ENCODE measurements at places on chromosomes 5 and 9.

- no peak for DNase-seq
These were observed 36.3 kb downstream of the CXXC5 start for GRCh38 chr5:139684350-139684880.

- DNase-seq, result no peak
These were observed 115.9 kb upstream of the FOXD4L5 start for GRCh38 chr9:65400886-65401285.

GRCh38 chr5:142819825-142820224 is 49.6 kb downstream of the ARHGAP26 start:
- DNase-seq, result no peak

GRCh38 chr9:110921705-110922104 is 116.6 kb downstream of the LPAR1 start:
- DNase-seq, result no peak

GRCh38 chr9:69444021-69444420 is 119.0 kb downstream of the ENTREP1 start:
- DNase-seq, result no peak

DNA sequence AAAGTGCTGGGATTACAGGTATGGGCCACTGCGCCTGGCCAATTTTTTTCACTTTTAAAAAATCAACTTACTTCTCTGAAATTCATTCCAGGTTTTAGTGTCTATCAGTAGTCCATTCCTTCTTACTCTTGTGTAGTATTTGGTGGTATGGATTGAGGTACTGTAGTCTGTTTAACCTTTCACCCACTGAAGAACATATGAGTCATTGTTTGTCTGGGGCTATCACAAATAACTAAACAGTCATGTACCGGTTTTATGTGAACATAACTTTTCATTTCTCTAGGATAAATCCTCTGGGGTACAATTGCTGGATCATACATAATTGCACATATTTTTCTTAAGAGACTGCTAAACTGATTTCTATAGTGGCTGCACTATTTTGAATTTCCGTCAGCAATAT is 1188.0 kb upstream of the CDH9 start:
- no peak for DNase-seq

- DNase-seq, result no peak
These were observed 48.8 kb upstream of the GALNT10 start for GRCh38 chr5:154141745-154142221.

DNA sequence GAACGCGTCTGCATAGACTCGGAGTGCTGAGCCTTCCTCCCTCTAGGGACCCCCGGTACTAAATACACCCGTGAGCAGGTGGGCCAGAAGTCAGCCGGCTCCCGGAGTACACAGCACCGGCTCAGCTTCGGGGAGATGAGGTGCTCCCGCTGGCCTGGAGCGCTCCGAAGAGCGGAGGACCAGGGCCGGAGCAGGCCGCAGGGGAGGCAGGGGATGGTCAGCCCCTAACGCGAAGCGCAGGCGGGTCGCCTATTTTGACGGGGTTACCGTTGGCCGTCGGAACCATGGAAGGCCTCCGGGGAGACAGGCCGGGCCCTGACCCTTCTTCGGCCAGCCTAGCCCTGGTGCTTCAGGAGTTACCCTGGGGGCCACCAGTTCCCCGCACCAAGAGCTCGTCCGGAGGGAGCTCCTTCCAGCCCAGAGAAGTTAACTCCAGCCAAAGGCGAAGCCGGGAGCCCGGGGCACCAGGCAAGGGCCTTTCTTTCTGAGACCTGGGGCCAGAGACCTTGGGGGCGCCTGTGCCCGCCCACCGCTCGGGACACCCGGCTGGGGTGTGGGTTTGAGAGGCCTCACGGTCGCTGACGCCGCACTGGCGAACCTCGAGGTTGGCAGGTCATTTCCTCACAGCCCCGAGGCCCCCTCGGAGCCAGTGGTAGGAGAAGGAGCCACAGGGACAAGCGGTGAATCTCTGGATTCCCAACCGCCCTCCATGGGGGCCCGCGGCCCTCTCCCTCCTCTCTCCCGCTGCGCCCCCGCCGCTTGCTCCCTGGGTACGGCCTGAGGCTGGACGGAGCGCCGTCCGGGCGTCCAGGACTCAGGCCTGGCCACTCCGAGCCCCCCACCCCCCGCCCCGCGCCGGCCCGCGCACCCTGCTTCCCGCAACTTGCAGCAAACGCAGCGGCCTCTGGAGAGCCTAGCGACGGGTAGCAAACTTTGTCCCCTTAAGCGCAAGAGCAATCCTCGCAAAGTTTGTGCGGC is 3.4 kb upstream of the IRX4 start:
- no peak for DNase-seq

- no peak for DNase-seq
These were observed 122.0 kb downstream of the WDR70 start for GRCh38 chr5:37501152-37501551.

GRCh38 chr5:2334719-2335118 is 416.8 kb downstream of the IRX2 start:
- no peak for DNase-seq

DNA sequence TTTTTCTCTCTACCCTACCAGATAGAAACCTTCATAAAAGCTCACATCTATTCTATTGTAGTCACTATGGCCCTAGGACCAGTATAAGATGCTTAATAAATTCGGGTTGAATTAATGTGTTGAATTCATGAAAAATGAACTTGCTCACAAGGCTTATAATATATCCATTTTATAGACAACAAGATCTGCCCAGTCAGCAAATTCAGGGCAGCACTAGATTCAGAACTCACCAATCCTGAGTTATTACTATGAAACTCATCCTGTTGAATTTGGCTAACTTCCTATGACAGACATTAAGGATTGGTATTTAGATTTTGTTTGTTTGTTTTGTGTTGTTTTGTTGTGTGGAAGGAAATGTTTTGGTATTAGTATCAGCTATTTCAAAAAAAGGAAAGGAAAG is 143.6 kb upstream of the CCNG1 start:
- DNase-seq, result no peak

GRCh38 chr9:98104445-98104881 is 14.6 kb downstream of the TRIM14 start:
- no peak for DNase-seq

DNA sequence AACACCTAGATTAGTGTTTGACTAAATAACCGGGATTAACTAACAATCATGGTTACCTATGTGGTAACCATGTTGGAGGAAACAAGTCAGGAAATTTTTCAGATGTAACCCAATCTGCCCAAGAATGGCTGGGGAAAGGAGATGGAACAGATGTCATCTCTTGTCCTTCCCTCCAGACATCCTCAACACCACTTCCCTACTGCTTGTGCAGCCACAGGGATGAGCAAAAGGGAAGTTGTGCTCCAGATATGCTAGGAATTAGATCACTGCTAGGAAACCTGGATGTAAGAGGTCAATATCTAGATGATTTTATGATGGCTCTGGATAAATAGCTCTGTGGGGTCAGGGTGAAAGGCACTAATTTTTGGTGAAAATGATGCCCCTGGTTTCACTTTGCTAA is 61.3 kb upstream of the ELL2 start:
- DNase-seq, result no peak

DNA sequence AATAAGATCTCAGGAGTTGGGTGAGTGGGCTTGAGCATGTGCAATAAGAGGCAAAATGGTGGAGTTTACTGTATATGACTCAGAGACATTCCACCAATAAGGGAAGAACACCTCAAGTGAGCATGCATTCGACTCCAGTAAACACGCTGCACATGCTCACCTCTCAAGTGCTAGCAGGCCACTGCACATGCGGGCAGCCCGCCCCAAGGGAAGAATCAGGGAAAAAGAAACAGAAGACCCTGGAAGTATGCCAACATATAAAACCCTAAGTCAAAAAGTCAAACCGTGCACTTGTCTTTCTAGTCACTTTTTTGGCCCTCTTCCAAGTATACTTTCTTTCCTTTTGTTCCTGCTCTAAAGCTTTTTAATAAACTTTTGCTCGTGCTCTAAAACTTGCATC is 245.3 kb upstream of the RASA1 start:
- no peak for DNase-seq

GRCh38 chr9:127612939-127613582 is 984 bp downstream of the STXBP1 start:
- peak; percentile 8 for DNase-seq

GRCh38 chr9:92098638-92099037 is 16.6 kb downstream of the SPTLC1 start:
- DNase-seq, result no peak

DNA sequence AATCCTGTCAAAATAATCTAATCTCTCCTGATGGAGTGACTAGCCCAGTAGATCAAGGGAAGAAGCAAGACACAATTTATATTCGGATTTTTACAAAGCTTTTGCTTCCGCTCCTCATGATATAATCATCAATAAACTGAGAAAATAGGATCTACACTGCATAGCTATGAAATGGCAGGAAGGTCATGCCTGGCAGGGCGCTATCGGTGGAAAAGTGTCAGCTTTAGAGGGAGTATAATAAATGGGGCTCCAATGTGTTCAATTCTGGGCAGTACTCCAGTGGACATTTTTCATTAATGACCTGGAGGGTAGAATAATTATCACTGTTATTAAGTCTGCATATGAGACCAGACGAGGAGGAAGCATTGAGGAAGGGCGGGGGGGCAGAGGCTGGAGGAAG is 1013.3 kb upstream of the DMAC1 start:
- no peak for DNase-seq

DNA sequence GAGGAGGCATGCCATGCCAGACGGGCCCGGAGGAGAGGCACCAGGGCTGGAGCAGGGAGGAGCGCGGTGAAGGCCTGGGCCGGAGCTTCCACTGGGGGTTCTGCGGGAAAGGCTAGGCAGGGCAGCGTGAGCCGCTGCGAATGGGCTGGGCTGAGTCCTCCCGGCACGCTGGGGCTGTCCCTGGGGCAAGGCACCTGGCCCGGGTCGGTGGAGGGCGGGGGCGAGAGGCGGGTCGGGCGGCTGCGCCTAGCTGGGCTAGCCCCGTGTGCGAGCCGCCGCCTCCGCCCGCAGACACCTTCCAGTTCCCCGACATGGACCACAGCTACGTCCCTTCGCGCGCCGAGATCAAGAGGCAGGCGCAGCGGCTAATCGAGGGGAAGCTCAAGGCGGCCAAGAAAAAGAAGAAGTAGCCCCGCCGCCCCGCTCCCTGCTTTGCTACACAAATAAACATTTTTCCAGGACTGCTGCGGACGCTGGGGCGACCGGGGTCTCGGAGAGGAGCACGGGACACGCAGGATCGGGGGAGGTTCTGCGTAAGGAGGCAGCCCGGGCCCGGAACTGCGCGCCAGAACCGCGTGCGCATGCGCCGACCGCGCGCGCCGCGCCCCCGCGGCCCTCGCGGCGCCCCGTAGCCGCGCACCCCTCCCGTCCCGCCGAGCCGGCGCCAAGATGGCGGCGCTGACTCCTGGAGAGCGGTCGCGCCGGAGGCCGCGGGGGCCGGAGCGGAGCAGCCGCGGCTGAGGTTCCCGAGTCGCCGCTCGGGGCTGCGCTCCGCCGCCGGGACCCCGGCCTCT is at the start of gene RABL6:
TSS of gene RABL6 (plus strand) at position 668 of the 794 bp plus-strand sequence. CDS start 249 bp downstream, outside the sequence.
- DNase-seq, result peak; percentile 66

GRCh38 chr5:155147222-155147621 is 133.7 kb downstream of the KIF4B start:
- DNase-seq, result no peak

DNA sequence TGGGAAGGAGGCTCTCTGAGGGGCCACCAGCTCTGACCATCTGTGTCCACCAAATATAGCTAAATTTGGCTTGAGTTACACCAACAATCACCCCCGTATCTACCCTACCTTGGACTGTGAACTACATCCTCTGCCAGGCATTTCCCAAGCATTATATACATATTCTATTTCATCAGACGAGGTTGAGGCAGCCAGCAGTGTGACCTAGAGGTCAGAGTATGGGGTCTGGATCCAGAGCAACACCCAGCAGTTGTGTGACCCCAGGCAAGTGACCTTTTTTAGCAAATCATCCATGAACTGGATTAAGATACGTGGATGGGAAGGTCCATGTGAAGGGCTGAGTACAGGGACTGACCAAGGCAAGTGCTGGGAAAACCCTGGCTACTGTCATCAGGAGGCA is 180.6 kb downstream of the HSPA4 start:
- DNase-seq, result no peak

- DNase-seq, result no peak
These were observed 114.4 kb upstream of the LIFR start for GRCh38 chr5:38670878-38671277.

- no peak for DNase-seq
These were observed 6.8 kb downstream of the RALGDS start for GRCh38 chr9:133113949-133114885.

- DNase-seq, result no peak
These were observed 27.4 kb downstream of the FAM219A start for GRCh38 chr9:34430843-34431437.

DNA sequence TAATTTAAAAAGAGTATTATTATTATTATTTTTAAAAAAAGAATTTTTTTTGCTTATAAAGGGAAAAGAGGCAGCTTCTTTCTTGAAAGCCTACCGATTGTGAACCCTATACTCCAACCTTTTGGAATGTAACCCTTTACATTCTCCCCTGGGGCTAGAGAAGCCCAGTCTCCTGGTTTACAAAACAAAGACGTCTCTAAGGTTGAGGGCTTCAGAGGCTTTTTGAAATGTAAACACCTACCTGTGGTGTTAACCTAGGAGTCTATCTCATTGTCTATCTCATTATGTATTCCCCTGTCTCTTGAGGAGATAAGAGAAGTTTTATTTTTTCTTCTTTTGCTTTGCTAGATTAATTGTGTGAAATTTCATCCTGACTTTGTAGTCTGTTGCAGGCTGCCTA is 4.7 kb downstream of the TNFSF8 start:
- DNase-seq, result no peak

DNA sequence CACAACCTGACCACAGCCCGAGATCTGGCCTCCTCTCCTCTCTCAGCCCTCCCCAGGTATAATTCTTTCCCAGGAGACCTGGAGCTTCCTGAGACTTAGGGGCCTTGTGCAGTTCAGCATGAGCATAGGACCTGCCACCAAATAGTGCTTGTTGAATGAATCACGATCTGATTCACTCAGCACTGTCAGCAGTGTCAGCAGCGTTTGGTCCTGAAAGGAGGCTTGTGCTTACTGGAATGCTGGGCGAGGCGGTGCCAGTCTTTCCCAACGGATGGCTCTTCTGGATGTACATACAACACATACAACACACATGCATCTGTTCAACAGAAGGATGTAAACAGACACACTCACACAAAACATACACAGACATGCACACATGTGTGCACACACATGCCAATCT is 173.3 kb downstream of the COL23A1 start:
- no peak for DNase-seq

DNA sequence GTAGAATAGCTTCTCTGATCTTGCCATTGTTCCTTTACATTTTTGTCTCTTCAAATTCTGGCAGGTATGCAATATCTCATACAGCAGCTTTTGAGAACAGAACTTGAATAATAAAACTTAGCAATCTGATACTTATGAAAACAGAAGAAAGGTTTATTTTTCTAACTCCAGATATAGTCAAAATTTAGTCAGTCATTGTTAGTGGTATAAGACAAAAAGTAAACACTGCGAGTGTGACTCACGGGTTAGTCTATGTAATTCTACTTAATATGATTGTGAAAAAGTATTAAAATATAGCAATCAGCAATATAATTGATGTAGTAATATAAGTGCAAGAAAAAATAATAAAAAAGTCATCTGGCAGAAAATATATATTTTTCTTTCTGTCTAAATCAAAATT is 910.4 kb downstream of the DNAH5 start:
- no peak for DNase-seq

- no peak for DNase-seq
These were observed at the start of gene TRPM6 for GRCh38 chr9:74887041-74887980. TRPM6 (minus strand) TSS chr9:74887921; CDS start chr9:74887856, 65 bp downstream.

- DNase-seq, result no peak
These were observed 1033.4 kb downstream of the TLE4 start for GRCh38 chr9:80605129-80605528.

- DNase-seq, result no peak
These were observed 13.6 kb downstream of the ITGA1 start for GRCh38 chr5:52801329-52801728.

GRCh38 chr5:155136216-155136850 is 122.8 kb downstream of the KIF4B start:
- DNase-seq, result no peak

Measured in activated T-helper 1 cell treated with anti-CD3 and anti-CD28 coated beads, Interleukin-2, amount 50 U/mL, for 16 hours (primary cell).